Uterus (tissue), 4 donors: ENCODE measurements at places on chromosomes 16 and 17. TPM values are rescaled to one million over a fixed set of nuclear protein-coding genes. Genes with fewer than 3 reads are reported as not detected.

- no peak for DNase-seq
- H3K4me1 ChIP-seq, result no peaks in the 10 kb centered on the region
- H3K27ac ChIP-seq, result no peak overlapping the region
- no peak overlapping the region for H3K4me3 ChIP-seq
- H3K27me3 ChIP-seq, result no peaks in the 10 kb centered on the region
Observed at GRCh38 chr16:8887431-8887765, 5.2 kb downstream of the LITAFD start.

GRCh38 chr16:68444056-68444657 lies 4.2 kb downstream of the SMPD3 start:
- no peak for DNase-seq
- H3K4me3 ChIP-seq, result no peak overlapping the region
- H3K27ac ChIP-seq, result no peak overlapping the region

- H3K4me1 ChIP-seq, result no peaks in the 10 kb centered on the region
- H3K27me3 ChIP-seq, result no peaks in the 10 kb centered on the region
- H3K27ac ChIP-seq, result no peak overlapping the region
- no peaks in the 10 kb centered on the region for H3K36me3 ChIP-seq
- DNase-seq, result no peak
Observed at GRCh38 chr16:79554912-79555311, 45.6 kb downstream of the MAF start.

DNA sequence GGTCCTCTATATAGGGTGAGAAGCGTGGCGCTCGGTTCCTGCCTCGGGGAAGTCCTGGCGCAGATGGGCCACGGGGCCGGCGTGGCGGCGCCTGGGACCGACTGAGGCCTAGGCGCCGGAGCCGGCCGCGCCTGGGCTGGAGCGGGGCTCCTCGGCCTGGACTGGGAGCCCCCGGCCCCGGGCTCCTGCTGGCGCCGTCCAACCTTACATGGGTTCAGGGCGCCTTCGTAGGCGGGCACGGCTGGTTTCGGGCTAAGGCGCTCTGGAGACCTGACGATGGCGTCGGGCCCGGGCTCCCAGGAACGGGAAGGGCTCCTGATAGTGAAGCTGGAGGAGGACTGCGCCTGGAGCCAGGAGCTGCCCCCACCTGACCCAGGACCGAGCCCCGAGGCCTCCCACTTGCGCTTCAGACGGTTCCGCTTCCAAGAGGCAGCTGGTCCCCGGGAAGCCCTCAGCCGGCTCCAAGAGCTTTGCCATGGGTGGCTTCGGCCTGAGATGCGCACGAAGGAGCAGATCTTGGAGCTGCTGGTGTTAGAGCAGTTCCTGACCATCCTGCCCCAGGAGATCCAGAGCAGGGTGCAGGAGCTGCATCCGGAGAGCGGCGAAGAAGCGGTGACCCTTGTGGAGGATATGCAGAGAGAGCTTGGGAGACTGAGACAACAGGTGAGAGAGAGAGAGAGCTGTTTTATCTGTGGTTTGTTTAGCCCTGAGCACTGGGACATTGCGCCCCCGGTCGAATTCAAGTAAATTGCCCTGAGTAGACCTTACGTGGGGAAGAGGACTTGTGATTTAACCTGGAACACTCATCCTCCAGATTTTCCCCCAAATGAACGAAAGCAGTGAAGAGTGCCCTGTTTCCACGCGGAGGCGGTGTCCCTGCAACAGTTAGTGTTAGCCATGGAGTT lies 504 bp downstream of the ZNF263 start:
- peak overlapping the region; percentile 99 for H3K27ac ChIP-seq
- H3K4me3 ChIP-seq, result peak overlapping the region; percentile 94
- H3K27me3 ChIP-seq, result no peaks in the 10 kb centered on the region
- peaks cover 6% of the 10 kb centered on the region for H3K4me1 ChIP-seq
- peak; percentile 22 for DNase-seq
- no peaks in the 10 kb centered on the region for H3K36me3 ChIP-seq

- DNase-seq, result no peak
- H3K4me3 ChIP-seq, result no peak overlapping the region
- H3K27me3 ChIP-seq, result no peaks in the 10 kb centered on the region
- H3K4me1 ChIP-seq, result no peaks in the 10 kb centered on the region
Observed at GRCh38 chr17:4557626-4558346, 2.6 kb downstream of the GGT6 start.

Gene RTN4RL1
- 1.4 TPM for total RNA-seq

GRCh38 chr17:30954046-30954830 lies 16.6 kb upstream of the RNF135 start:
- no peaks in the 10 kb centered on the region for H3K4me1 ChIP-seq
- no peaks in the 10 kb centered on the region for H3K36me3 ChIP-seq
- H3K27ac ChIP-seq, result peak overlapping the region; percentile 51
- H3K27me3 ChIP-seq, result no peaks in the 10 kb centered on the region
- DNase-seq, result no peak

DNA sequence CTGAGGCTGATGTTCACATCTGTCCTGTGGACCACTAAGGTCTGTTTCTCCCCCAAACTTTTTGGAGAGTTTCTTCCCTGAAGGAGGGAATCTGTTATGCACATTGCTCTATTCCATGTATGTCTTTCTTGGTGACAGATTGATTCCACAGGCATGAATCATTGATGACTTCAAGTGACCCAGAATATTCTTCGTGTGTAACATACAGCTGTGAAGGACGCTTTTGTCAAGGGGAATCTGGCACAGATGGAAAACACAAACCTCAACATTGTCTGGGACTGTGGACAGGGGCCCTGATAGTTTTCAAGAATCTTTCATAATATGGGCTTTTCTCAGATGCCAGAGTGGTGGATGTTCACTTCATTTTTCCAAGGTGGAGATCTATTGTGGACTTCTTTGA lies 223.1 kb upstream of the MAF start:
- H3K27me3 ChIP-seq, result no peaks in the 10 kb centered on the region
- H3K36me3 ChIP-seq, result no peaks in the 10 kb centered on the region
- DNase-seq, result no peak
- H3K27ac ChIP-seq, result no peak overlapping the region
- no peaks in the 10 kb centered on the region for H3K4me1 ChIP-seq
- no peak overlapping the region for H3K4me3 ChIP-seq

GRCh38 chr17:35256629-35257028 lies 13.8 kb downstream of the SLFN5 start:
- H3K4me1 ChIP-seq, result no peaks in the 10 kb centered on the region
- H3K4me3 ChIP-seq, result no peak overlapping the region
- DNase-seq, result no peak
- H3K27me3 ChIP-seq, result no peaks in the 10 kb centered on the region
- no peaks in the 10 kb centered on the region for H3K36me3 ChIP-seq
- H3K27ac ChIP-seq, result no peak overlapping the region

DNA sequence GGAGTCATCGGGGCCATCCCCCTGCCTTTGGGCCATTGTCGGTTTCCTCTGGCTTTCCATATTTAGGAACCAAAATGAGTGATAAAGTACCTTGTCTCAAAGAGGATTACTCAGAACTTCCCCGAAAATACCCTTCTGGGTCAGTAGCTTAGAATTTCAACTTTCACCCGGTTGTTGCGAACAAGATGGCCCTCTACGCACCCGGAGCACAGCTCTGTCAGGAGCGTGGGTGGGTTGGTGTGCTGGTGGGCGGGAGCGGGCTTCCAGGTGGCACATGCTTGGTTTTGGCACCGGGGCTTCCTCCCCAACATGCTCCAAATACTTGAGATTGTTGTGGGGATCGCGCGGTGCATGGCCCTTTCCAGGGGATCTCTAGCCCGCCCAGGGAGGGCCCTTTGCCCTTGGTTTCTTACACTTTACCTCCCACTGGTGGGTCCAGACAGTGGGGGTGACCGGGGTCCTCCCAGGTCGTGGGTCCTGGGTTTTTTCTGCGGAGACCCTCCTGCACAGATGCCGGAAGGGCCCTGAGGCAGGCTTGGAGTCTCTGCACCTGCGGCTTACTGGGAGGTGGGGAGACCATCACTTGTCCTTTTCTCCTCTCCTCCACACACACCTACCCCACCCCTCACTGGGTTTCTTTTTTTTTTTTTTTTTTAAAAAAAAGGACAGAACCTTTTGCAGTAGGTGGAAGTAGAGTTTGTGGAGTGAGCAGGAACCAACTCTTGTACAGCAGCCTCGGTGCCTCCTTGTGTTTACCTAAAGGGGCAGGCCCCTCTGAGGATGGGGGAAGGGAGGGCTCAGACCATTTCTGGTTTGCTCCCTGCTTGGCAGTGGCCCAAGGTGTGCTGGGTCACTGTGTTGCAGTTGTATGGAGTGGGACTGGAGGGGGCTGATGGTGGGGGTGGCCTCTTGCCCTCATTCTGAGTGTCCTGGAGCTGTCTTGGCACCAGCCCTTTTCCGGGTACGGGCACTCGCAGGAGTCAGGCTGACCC lies 142.1 kb downstream of the SEC14L1 start:
- no peaks in the 10 kb centered on the region for H3K4me1 ChIP-seq
- no peaks in the 10 kb centered on the region for H3K27me3 ChIP-seq
- H3K4me3 ChIP-seq, result no peak overlapping the region
- DNase-seq, result no peak
- no peak overlapping the region for H3K27ac ChIP-seq

DNA sequence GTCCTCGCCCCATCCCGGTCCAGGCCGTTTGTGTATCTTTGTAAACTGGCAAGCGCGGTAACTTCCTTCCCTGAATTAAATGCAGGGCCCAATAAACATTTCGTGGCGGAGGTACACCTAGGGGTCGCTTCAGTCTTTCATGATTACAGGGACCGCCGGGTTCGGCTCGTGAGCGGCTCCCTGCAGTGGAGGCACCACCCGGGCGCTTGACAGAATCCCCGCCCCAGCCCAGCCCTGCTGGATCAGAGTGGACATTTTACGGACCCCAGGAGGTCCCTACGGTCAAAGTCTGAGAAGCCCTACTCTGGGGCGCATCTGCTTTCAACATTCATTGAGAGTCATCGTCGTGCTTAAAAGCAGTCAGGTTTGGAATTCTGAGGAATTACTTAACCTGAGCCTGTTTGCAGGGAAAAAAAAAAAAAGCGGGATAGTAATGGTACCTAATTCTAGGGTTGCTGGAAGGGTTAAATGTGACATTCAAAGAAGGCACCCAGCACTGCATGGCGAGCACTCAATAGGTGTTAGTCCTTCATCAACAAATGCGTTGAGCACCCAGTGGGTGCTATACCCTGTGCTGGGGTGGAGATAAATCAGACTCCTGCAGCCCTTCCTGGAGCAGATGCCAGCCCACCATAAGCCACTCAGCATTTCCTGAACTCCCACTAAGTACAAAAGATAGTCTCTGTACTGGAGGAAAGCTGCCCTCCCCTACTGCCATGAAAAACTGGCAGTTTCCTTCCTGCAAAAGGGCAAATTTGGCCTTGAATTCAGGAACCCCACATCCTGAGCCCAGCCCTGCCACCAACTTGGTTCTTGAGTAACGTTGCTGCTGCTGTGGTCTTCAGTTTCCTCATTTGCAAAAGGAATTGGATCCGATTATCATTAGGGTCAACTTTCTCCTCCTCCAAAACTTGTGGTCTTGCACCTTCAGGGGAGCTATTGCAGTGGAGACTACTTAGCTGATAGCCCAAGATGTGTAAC lies 658 bp upstream of the DUSP3 start:
- H3K27ac ChIP-seq, result peak overlapping the region; percentile 100
- no peak for DNase-seq
- peaks cover 6% of the 10 kb centered on the region for H3K4me1 ChIP-seq
- no peaks in the 10 kb centered on the region for H3K27me3 ChIP-seq
- peak overlapping the region; percentile 95 for H3K4me3 ChIP-seq

DNA sequence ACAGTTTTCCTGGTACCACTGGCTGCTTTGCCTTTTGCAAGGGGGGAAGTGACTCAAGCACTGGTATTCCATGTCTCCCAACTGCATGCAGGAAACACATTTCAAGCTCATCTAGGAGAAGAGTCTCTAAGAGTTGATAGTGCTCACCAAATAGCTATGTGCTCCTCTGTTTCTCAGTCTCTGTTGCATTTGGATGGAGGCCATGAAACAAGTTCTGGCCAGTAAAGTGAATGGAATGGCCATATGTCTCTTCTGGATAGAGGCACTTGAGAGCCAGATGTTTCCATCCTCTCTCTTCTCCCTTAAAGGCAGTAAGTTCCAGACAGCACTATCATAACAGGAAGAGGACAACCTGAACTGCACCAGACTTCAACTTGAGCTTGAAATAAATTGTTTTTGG lies 60.6 kb downstream of the C16orf82 start:
- no peaks in the 10 kb centered on the region for H3K4me1 ChIP-seq
- H3K27ac ChIP-seq, result no peak overlapping the region
- H3K27me3 ChIP-seq, result no peaks in the 10 kb centered on the region
- H3K4me3 ChIP-seq, result no peak overlapping the region
- no peaks in the 10 kb centered on the region for H3K36me3 ChIP-seq

DNA sequence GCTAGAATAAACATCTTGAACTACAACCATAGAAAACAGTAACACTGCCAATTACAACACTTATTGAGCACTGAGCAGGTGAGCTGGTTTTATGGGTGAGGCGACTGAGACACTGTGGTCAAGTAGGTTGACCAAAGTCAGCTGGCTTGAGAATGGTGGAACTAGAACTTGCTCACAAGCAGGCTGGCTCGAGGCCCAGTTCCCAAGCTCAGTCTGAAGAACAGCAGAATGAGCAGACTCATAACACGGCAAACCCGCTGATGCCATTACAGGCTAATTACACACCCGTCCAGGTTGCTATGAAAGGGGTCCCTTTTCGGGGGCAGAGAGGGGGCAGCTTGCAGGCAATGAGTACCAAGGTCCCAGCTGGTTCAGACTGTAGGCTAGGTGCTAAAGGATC lies 6.5 kb downstream of the ZZEF1 start:
- DNase-seq, result no peak
- H3K36me3 ChIP-seq, result no peaks in the 10 kb centered on the region
- H3K27me3 ChIP-seq, result no peaks in the 10 kb centered on the region
- H3K27ac ChIP-seq, result no peak overlapping the region

DNA sequence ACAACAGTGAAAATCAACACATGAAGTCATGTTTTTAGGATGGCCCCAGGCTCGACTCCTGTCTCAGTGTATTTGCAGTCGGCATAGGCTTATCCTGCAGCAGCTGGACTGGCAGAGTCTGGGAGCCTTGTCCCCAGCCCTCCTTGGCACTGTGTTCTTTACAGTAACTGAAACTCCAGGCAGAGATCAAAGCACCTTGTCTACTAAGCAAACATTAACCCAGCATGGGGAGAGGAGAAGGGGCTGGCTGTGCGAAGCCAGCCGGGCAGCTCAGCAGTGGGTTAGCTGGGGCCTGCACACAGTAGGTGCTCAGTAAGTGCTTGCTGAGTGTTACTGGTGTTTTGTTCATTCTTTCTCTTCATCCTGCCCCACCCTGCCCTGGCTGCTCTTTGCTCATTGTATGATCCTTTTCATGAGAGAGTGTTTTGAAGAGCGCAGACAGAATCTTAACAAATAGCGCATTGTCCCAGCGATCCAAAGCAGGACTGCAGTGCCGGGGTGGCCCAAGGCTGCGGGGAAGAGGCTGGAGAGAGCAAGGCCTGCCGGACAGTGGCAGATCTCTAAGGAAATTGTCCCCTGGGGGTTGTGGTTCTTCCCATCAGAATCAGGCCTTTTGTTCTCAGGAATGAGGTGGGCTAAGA lies 23.5 kb upstream of the ITGB4 start:
- H3K27me3 ChIP-seq, result no peaks in the 10 kb centered on the region
- DNase-seq, result no peak
- no peak overlapping the region for H3K27ac ChIP-seq
- no peaks in the 10 kb centered on the region for H3K36me3 ChIP-seq
- peaks cover 7% of the 10 kb centered on the region for H3K4me1 ChIP-seq
- no peak overlapping the region for H3K4me3 ChIP-seq
